ENCODE measurements at places on chromosomes 12 and 14.

DNA sequence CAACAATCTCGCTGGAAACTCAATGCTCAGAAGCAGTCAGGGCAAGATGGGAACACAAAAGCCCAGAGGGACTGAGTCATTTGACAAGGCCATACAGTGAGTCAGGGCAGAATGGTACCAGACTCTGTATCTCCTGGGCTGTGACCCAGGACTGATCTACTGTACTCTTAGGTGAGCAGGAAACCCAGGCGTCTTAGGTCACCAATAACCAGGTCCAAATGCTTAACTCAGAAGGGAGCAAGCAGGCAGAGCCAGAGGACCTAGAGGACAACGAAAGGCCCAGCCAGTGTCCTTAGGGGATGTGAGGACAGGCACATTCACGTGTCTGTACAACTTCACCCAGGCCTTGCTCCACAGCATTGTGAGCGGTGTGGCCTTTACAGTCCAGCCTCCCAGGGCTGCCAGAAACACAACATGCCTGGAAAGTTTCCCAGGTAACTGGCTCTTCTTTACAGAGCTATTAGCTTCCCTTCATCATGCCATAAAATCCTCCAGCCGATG lies 69.9 kb downstream of the ARL6IP4 start:
- no peak for DNase-seq

DNA sequence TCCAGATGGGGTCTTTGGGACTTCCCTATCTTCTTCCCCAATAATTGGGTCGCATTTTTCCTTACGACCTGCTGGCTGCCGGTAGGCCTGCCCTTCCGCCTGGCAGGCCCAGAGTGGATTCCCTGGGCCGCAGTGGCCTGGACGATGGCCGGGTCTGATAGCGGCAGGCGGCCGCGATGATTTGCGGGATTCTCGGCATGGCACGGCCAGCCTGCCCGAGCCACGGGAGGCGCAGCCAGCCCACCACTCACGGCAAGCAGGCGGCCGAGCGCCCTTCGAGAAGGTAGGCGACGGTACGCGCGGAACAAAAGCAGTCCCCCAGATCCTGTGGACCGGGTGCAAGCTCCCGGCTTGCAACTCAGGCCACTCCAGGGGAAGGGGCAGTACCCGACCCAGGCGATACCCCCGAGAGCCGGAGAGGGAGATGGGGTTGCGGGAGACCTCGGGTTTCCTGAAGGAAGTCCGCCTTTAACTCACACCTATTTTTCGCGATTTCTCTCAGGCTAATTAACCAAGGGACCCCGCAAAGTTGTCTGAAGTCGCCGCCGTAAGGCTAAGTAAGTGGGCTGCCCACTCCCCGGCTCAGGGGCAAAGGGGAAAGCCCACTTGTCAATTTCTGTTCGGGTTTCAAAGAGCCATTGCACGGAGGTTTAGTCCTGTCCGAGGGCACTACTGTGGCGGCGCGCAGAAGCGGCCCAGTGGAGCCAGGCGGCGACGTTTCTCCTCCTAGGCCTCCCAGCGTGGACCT lies 1.4 kb upstream of the GSC start:
- DNase-seq: no peak

- DNase-seq: peak; percentile 86
Measured at GRCh38 chr14:89701211-89702043, 253.1 kb downstream of the EFCAB11 start.

- no peak for DNase-seq
Measured at GRCh38 chr14:72023128-72024042, 91.2 kb downstream of the RGS6 start.

- DNase-seq: no peak
Measured at GRCh38 chr14:20587489-20588154, at the start of gene RNASE11. RNASE11 (minus strand) TSS chr14:20588001.

DNA sequence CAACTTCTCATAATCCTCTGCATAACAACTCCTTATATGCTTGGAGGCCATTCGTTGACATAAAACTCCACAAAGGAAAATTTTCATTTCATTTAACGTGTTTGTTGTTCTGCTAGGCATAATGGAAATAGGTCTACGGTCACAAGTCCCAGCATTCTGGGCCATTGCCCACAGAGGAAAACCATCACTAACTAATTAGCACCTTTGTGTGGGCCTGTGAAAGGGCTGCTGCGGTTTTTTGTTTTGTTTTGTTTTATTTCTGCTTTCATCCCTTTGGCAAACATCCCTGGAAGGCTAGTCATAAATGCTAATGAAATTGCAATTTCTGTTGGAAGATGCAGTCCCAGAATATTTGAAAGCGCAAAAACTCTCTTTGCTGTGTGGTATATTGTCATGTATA lies 180.3 kb downstream of the RMST start:
- DNase-seq: no peak

DNA sequence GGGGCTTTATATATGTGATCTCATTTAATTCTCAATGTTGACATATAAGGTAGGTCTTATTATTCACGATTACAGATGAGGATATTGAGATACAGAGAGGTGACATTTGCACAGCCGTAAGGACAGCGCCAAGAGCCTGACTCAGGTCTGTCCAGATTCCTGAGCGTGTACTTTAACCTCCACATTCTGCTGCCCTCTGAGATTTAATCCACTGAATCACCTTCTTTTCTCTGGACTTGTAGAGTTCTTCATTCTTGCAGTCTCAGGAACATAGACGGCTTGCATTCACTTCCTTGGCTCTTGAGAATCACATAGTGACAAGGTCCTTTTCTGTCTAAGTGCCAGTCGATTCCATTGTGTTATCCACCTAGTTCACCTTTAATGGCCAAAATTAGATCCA lies 141.0 kb upstream of the ARHGAP5 start:
- no peak for DNase-seq

GRCh38 chr14:55794655-55795595 lies 214.9 kb downstream of the KTN1 start:
- DNase-seq: no peak

DNA sequence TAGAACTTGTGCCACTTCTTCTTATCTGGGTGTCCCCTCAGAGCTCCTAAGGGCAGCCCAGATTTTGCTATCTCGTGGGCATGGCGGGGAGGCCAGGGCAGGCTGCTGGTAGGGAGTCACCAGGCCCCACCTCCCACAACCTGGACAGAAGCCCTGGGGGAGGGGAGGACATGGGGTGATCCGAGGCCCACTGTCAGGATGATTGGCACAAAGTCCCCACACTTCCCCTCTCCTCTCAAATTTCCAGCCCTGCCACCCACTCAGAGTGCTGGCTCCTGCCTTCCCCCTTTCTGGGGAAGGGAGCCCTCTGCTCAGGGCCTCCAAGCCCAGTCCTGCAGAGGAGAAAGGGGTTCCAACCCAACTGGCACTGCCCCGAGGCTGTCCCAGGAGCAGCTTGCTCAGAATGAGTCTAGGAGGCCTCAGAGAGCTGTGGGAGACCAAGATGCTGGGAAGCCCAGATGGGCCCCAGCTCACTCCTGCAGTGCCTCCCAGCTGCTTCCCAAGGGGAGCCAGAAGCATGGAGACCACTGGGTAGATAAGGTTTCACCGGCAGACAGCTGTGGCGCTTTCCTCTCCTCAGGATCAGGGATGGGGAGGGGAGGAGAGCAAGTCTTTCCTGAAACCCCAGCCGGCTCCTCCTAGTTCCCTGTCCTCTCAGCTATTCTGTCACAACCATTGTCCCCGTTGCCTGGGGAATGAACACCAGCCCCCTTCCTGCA lies 82.8 kb downstream of the B4GALNT3 start:
- DNase-seq: no peak

GRCh38 chr14:46487582-46488350 lies 163.8 kb downstream of the RPL10L start:
- no peak for DNase-seq

DNA sequence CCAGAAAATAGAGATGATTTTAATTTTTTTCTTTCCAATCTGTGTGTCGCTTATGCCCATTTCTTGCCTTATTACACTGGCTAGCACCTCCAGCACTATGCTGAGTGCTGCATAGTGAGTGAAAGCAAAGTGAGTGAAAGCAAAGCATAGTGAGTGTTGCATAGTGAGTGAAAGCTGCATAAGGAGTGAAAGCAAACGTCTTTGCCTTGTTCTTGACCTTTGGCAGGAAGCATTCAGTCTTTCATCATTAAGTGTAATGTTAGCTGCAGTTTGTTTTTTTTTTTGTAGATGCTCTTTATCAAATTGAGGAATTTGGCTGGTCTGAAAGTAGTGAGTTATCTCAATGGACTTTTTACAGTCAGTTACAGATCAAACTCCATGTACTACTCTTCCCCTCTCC lies 6.9 kb upstream of the CORO1C start:
- DNase-seq: no peak

DNA sequence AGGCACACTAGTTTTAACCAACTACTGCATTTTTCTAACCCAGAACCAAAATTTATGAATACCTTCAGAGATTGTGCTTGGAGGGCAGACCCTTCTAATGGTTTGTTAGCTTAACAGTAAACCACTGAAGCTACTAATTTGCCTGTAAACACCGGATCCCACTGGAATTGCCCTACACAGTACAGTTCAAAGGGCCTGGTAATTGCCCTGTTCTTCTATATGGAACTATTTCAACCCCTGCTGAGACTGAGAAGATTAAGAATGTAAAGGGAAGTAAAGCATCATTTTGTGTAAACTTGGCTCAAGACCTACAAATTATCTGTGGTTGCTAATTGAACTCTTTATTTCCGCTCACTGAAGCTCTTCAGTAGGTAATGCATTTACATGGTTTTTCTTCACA lies 468.1 kb downstream of the NPAS3 start:
- DNase-seq: no peak

DNA sequence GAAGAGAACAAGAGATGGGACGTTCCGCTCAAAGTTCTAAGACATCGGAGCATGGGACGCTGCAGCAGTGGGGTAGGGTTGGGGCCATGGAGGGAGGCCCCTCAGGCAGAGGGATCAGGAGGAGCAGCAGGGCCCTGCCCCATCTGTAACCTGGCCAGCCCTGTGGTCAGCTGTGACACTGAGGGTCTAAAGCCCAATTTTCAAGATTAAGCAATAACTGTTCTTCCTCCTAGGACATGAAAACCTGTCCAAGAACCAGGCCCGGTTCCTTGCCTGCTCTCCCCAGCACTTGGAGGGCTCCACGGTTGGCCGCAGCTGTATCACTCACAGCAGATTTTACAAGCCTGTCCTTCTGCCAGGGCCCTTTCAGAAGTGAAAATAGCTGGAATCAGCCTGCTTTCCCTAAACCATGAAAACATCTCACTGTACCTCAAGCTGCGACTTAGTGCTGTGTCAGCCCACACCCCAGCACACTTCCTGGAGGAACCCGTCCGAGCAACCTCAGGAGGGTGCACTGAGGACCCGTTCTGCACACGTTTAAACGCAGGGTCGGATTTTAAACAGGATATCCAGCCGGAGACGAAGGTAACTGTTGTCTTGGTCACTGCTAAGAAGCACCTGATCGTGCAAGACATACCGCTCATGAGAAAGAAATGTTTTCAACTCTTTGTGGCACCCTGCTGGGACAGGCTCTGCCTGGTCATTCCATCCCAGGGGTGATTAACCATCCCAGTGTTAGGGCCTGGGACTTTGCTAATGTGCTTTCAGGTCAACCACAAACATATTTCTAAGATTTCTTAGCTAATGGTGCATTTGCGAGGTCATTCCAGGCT lies 201.9 kb upstream of the DIO3 start:
- DNase-seq: no peak

DNA sequence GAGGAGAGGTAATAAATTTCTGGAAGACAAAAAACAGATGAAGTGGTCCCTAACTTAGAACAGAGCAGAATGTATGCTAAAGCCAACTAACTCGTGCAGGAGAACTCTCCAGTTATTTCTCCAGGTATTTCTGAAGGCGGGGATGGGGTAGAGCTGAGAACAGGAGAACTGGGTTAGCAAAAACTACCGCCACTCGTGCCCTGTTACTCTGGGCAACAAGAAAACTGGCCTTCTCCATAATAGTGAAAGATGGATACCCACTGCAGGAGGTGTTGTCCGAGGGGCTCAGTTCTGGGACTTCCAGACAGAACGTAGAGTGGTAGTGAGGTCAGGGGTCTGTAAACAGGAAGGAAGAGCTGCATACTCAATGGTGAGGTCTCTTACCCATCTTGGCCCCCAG lies 187.3 kb upstream of the FRMD6 start:
- DNase-seq: no peak

DNA sequence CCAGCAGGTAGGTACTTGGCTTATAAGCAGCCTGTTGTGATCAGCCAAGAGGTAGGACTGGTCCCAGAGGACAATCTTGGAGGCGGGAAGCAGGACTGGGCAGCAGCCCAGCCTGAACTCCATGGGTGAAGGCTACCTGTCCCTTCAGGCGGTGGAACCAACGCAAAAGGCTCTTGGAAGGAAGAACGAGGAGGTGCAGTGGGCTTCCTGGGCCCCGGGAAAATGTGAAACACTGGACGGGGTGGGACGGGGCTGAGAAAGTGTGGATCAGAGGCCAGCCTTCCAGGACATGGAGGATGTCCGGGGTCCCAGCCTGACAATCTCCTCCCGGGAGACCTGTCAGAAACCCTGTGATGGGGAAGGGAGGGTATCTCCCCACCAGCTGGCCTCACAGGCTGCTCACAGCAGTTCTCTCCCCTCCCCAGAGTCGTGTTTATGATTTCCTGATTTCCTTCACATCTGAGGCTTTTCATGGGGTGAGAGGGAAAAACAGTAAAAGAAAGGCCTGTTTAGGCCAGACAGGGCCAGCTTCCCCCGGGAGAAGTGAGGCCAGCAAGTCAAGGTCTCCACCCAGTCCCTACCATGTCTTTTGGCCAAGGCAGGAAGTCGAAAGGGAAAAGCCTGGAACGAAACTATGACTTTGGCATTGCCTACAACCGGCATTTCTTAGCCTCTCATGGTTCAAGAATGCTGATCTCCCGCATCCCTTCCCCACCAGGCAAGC lies 11.3 kb downstream of the CMKLR1 start:
- no peak for DNase-seq

GRCh38 chr12:27965966-27966365 lies 6.6 kb downstream of the PTHLH start:
- no peak for DNase-seq

DNA sequence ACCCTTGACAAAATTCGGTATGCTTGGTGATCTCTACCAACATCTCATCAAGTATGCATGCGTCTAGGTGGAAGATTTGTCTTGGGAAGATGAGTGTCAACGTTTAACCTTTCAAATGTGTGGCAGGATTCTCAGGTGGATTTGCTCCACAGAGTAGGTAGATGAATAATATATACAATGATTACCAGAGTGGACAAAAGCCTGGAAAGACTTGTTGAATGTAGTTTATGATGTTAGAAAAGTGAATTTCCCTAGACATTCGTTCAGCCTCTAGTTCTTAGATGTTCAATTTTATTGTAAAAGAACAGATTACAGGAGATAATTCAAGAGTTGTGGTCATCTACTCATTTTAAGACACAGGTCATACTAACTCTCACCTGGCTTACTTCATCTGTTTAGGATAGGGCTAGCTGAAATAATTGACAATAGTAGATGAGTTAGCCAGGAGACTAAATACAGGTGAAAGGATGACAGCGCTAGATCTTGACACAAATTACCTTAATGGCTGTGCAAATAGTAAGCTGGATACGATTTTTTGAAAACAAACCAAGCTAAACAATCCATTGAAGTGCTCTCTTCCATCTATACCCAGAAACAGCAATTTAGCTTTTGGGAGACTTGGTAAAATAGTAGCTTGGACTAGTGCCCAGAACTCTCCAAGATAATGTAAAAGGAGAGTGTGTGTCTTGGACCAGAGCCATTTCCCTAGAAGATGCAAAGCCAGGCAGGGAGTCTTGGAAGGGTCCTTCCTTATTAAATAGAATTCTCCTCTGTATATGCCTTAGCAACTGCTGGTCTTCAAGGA lies 168.0 kb downstream of the DACT1 start:
- no peak for DNase-seq

- DNase-seq: no peak
Measured at GRCh38 chr14:71625891-71626701, 306.1 kb upstream of the RGS6 start.

GRCh38 chr12:87704374-87704773 lies 324.8 kb downstream of the C12orf50 start:
- DNase-seq: no peak

Measured in stimulated activated CD4-positive, alpha-beta T cell treated with anti-CD3 and anti-CD28 coated beads, Interleukin-4, amount 100 ng/mL, for 1 hour (primary cell).